ENCODE measurements at places on chromosomes 16 and 17. TPM values are rescaled to one million over a fixed set of nuclear protein-coding genes. Genes with fewer than 3 reads are reported as not detected.
A peak's percentile ranks its signal among the peaks of the same experiment; 100 is the strongest.

- no peak for DNase-seq
Measured at GRCh38 chr17:77345260-77345910, 204.6 kb downstream of the SEC14L1 start.

GRCh38 chr17:46881015-46881414, 29.6 kb downstream of the WNT9B start:
- DNase-seq, result no peak

GRCh38 chr16:1042049-1042744, 30.4 kb upstream of the SSTR5 start:
- DNase-seq, result no peak

- DNase-seq, result no peak
Measured at GRCh38 chr16:79466111-79466510, 134.4 kb downstream of the MAF start.

GRCh38 chr17:45318561-45319230, 1.9 kb upstream of the MAP3K14 start:
- DNase-seq, result no peak

DNA sequence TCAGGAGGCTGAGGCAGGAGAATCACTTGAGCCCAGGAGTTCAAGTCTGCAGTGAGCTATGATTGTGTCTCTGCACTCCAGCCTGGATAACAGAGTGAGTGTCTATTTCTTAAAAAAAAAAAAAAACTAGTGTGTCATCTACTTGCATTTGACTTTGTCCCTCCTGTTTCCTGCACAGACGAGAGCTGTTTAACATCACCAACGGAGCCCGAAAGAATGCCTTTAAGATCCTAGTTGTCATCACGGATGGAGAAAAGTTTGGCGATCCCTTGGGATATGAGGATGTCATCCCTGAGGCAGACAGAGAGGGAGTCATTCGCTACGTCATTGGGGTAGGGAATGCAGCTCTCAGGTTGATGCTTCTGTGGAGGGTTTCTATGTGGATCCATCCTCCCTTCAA, 13.4 kb downstream of the ITGAM start:
- no peak for DNase-seq

- DNase-seq, result no peak
Measured at GRCh38 chr17:31806921-31807320, 52.1 kb downstream of the COPRS start.

- DNase-seq, result no peak
Measured at GRCh38 chr17:41061964-41062363, 2.0 kb upstream of the KRTAP2-3 start.

DNA sequence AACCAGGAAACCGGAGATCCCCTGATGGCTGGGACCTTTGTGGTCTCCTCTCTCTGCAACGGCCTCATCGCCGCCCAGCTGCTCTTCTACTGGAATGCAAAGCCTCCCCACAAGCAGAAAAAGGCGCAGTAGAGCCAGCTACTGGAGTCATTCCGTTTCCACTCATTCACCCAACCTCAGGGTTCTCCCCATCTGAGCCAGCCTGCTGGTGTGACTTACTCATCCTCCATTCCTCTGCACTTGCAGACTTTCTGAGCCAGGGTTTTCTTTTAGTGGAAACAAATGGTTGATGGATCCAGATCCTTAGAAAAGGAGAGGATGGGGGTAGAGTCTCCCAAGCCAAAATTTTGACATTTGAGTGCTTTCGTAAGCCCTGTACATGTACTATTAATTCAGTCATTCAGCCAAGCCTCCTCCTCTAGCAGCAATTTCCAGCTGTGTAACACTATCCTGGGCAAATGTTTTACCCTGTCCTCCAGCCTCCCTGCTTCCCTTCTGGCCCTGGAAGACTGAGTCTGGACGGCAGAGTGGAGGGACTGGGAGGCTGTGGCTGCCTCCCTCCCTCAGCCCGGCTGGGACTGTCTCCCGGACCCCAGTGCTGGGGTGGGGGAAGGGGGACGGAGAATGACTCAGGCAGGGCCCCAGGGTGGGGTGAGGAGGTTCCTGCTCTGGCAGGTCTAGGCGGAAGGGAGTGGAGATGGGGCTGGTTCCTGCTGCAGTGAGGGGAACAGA, 2.3 kb downstream of the SOX15 start:
- DNase-seq, result no peak

GRCh38 chr17:21204935-21205334, 9.0 kb downstream of the TMEM11 start:
- DNase-seq, result no peak

- DNase-seq, result no peak
Measured at GRCh38 chr17:55478971-55479370, 32.3 kb downstream of the SMIM36 start.

- no peak for DNase-seq
Measured at GRCh38 chr16:70706948-70707465, 21.2 kb upstream of the MTSS2 start.

DNA sequence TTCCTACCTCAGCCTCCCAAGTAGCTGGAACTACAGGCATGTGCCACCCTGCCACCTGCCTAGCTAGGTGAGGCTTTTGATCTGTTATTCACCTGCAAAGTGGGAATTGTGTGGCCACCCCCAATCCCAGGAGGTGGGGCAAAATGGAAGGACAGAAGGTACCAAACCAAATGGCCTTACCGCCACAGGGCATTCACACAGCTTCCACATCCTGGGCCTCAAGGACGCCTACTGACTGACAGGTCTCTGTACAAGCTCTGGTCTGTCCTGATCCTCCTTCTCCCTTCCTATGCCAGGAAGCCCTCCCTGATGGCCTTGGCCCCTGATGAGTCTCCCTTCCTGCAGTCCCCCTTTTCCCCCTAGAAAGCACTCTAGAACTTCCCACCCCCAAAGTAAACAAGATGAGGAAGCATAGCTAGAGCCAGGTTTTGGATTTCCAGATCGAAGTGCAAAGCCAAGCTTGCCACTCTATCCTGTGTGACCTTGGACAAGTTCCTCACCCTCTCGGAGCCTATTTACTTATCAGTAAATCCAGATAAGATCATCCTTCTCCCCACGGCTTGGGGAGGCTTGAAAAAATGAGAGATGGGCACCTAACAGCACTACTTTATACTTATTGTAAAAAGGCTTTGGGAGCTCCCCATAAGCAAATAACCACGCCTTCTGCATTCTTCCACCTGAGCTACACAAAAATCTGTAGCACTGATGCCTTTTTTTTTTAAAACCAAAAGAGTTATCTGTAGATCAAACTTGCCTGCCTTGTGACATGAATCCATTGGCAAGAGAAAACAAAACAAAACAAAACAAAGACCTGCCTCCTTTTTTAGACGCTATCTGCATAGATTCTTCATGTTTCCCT, 4.5 kb downstream of the PLLP start:
- DNase-seq, result no peak

The IGF2BP1 gene
- not detected for total RNA-seq

- no peak for DNase-seq
Measured at GRCh38 chr16:10312784-10313724, 72.8 kb upstream of the ATF7IP2 start.

The TM4SF5 gene
- not detected for total RNA-seq

GRCh38 chr17:73300392-73300791, 11.4 kb downstream of the CDC42EP4 start:
- DNase-seq, result no peak

The KCNAB3 gene
- 5.2 TPM for total RNA-seq

GRCh38 chr16:51328733-51329132, 177.7 kb upstream of the SALL1 start:
- no peak for DNase-seq

The WNT3 gene
- 2.2 TPM for total RNA-seq

The ALDOA gene
- total RNA-seq, result 733 TPM

DNA sequence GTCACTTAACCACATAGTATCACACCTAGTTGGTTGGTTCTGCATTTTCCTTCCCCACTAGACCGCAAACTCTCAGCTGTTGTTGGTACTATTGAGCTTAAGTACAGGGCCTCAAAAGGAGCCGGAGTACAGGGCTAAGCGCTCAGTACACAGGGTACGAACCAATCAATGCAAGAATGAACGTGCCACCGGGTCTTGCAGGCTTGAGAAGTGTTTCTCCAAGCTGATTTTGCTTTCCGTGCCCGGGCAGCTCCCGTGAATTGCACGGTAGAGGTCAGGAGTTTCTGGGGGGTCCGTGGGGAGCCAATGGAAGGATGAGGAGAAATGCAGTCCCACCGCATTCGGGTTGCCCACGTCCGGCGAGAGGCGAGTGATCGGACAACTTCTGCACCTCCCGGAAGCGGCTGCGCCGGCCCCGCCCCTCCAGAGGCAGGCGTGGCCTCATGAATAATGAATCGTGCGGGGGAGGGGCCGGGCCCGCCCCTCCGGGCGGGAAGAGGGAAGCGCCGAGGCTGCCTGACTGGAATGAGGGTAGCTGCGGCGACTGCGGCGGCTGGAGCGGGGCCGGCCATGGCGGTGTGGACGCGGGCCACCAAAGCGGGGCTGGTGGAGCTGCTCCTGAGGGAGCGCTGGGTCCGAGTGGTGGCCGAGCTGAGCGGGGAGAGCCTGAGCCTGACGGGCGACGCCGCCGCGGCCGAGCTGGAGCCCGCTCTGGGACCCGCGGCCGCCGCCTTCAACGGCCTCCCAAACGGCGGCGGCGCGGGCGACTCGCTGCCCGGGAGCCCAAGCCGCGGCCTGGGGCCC, at the start of gene SNTB2:
Gene SNTB2 (plus strand): TSS at position 523 of the 804 bp plus-strand sequence. CDS start 3 bp downstream, at position 526.
- peak; percentile 96 for DNase-seq

GRCh38 chr16:2953706-2954627, 10.1 kb upstream of the KREMEN2 start:
- DNase-seq, result no peak

The MLKL gene
- total RNA-seq, result 36.7 TPM

The KCNG4 gene
- not detected for total RNA-seq

The MMP28 gene
- total RNA-seq, result 40.9 TPM

GRCh38 chr17:63399316-63399715, 46.8 kb downstream of the CYB561 start:
- no peak for DNase-seq

GRCh38 chr16:20997147-20997546, 96.6 kb downstream of the LYRM1 start:
- no peak for DNase-seq

DNA sequence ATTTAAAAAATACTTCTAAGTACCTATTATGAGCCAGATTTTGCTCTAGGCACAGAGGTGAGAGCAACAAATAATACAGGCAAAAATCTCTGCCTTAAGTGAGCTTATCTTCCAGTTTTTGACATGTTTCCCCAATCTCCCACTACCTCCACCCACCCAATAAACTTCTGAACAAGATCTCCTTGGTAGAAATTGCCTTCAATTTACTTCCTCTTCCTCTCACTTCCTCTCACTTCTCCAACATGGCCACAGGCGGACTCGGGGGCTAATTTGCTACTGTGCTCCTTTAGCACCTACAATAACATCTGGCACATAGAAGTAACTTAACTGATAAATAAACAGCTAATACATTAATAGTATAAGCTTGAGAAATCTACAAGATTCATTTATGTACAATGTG, 82.6 kb downstream of the CACNG1 start:
- no peak for DNase-seq

DNA sequence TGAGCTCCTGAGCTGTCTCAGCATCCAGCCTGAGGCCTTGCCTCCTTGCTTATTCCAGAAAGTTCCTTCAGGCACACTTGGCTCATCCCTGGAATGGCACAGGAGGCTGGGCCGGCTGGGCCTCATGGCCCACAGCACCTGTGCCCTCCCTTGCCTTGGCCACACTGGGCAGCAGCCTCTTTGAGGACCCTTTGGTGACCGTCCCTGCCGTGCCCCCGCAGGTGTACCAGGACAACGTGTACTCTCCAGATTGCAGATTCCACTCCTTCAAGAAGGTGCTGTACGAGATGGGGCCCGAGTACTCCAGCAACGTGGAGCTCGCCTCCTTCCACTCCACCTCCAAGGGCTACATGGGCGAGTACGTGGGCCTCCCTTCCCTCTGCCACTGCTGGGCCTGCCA, 34.2 kb downstream of the GPT2 start:
- DNase-seq, result no peak

- DNase-seq, result no peak
Measured at GRCh38 chr17:60065867-60066266, 12.9 kb downstream of the HEATR6 start.

- DNase-seq, result peak; percentile 57
Measured at GRCh38 chr17:37743612-37743874, 1.3 kb downstream of the HNF1B start.

- DNase-seq, result no peak
Measured at GRCh38 chr16:11198828-11199227, 57.2 kb downstream of the SOCS1 start.

- DNase-seq, result no peak
Measured at GRCh38 chr16:80610481-80611156, 69.8 kb downstream of the DYNLRB2 start.

The PIEZO1 gene
- total RNA-seq, result 164 TPM

All from lower lobe of right lung (tissue), 2 donors.